BJ (cell line): ENCODE measurements at places on chromosomes 3 and 15. TPM values are rescaled to one million over a fixed set of nuclear protein-coding genes. Genes with fewer than 3 reads are reported as not detected.
A peak's percentile ranks its signal among the peaks of the same experiment; 100 is the strongest.

LRRC49 gene
- 6.2 and 8.6 TPM in 2 replicates for polyA plus RNA-seq

FGF7 gene
- 12.7 and 30.4 TPM in 2 replicates for polyA plus RNA-seq

SUSD5 gene
- 1.4 and 2.5 TPM in 2 replicates for polyA plus RNA-seq

BCHE gene
- polyA plus RNA-seq = not detected in 2 replicates

CAPN3 gene
- polyA plus RNA-seq = 5.3 and 6.6 TPM in 2 replicates

RBP2 gene
- polyA plus RNA-seq = not detected in 2 replicates

HDGFL3 gene
- 5.7 and 24.5 TPM in 2 replicates for polyA plus RNA-seq

INSYN1 gene
- polyA plus RNA-seq = 3.2 and 3.5 TPM in 2 replicates

DNA sequence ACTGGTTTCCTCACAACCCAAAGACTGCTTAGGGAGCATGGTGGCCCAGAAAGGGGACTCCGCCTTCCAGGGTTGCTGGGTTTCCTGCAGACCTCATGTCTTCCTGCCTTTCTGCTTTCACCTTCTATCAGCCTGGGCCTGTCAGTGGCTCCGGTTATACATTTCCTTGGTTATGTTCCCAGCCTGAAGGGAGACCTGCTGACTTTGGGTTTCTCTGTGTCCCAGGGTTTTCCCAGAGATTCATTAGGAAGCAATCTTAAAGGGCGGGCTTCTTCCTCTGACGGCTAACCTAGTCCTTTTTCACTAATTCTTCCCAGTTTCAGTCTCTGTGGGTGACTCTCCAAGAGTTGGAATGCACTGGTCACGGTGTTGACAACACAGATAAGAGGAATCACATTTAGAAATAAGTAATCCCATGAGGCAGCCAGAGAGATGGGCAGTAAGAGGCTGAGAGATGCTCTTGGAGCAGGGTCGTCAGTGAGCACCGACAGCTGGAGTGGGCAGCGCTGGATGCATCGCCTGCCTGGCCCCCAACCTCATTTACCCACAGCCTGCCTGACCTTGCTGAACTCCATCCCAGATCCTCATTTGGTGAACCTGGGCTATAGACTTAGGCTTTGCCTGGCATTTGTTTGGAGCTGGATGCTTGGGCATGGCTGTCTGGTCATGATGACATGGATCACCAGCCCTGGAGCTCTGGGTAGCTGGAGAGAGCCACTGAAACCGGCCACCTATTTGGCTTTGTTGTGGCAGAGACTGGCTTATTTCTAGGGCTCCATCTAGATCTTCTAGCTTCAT is 10.0 kb upstream of the EHD4 start:
- DNase-seq = no peak

- no peak for DNase-seq
These were observed 626.1 kb downstream of the MAGI1 start for GRCh38 chr3:65412588-65412987.

- no peak for DNase-seq
These were observed 41.7 kb upstream of the GP5 start for GRCh38 chr3:194440756-194441155.

- DNase-seq = no peak
These were observed 95.4 kb downstream of the HCN4 start for GRCh38 chr15:73273181-73274002.

- DNase-seq = no peak
These were observed 232.5 kb upstream of the TBL1XR1 start for GRCh38 chr3:177429771-177430170.

- DNase-seq = no peak
These were observed 6.4 kb downstream of the MED12L start for GRCh38 chr3:151091685-151092345.

DNA sequence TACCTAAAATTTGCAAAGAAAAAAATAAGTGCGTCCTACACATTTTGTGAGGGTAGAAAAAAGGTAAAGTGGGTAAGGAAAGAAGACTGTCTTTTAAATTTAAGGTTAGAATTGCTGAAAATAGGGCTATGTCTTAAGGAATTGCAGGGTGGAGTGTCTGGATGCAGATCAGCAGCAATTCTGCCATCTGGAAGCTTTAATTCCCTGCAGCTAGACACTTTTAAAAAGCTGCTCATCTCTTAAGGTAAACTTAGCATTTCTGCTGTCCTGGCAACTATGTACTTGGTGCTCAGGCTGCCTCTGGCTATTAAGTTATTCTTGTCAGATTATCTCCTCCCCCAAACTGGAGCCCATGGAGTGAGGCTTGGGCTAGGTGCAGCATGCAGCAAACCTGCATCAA is 420.2 kb downstream of the SI start:
- no peak for DNase-seq

DNA sequence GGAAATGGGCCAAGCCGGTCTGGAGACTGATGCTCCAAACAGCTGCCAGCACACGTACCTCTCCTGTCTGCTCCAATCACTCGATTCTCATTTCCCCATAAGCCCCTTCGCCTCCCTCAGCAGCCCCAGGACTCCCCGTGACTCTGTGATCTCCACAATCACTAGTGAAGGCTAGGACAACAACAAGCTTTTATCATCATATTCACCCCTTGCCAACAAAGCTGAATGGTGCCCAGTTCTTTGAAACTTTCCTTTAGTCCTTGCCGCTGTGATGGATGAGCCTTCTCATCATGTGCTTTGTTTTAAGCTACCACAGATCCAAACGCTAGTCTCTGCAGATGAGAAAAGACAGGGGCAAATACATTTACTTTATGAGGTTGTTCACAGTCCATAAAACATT is 242.0 kb downstream of the SV2B start:
- no peak for DNase-seq

GRCh38 chr3:12916159-12916558 is 74.8 kb upstream of the RPL32 start:
- DNase-seq = no peak

GRCh38 chr3:104359546-104359945 is 1007.2 kb upstream of the ALCAM start:
- DNase-seq = peak; percentile 83
